ENCODE measurements at places on chromosomes 6 and 20.

DNA sequence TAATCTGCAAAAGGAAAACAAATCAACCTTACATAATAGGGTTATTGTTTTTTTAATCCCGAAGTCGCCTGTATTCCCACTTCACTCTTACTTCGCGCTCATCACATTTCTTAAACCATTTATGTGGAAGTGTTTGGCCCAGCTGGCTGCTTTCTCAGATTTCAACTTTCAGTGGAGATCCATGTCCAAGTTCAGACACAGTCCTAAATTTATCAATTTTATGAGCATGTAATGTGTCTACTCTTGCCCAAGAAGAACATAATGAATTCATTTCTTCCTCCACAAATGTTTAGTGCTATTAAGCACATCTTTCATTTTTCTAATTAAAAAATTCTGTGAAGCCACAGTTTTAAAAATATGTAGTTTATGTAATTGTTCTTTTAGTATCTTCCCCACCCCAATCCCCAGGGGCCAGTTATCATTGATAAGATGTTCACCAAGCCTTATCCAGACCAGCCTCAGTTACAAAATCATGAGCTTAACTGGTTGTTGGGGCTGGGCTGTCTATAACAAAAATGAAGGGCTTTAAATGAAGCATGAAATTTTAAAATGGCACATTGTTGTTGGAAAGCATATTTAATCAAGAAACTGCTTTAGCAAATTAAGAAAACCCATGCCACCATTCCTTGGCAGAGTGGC, 151.7 kb downstream of the UST start:
- DNase-seq = no peak

DNA sequence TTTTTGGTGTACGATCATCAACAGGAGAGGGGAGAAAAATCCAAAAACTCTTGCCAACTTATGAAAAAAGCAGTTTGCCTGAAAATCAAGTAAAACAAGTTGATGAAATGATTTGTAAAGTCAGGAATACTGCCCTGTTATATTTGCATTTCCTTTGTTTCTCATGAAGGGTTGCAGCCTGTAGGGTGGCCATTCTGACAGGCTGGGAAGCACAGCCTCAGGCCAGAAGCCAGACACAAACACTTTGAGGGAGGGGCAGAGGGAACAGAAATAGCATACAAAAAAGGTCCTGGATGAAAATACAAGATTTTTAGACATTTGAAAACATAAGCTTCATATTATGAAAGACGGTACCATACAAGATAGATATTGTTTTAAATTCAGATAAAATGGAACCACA, 109.8 kb downstream of the DTNBP1 start:
- no peak for DNase-seq

DNA sequence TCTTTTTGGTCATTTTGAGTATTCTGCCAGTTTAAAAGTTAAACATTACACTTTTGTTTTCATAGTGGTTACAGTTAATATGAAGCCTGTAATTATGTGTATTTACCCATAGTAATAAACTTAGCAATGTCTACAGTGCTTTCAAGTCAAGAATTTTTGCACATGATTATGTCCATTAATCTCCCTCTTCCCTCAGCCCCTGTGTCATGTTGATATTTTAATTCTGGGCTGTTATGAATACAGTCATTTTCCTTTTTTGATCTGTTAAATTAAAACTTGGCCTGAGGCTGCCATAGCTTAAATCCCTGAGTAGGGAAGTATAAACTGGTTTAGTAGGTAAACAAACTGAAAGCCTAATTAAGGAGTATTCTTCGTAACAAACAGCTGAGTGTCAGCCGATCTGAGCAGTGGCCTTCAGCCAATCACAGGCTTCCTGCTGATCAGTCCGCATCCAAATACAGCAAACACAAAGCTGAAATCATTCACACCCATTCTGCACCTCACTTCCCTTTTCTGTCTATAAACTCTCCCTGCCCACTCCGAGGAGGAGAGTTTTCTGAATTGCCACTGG, 9.5 kb upstream of the SFT2D1 start:
- peak; percentile 12 for DNase-seq

GRCh38 chr6:25419879-25420278, 140.7 kb downstream of the CARMIL1 start:
- no peak for DNase-seq

DNA sequence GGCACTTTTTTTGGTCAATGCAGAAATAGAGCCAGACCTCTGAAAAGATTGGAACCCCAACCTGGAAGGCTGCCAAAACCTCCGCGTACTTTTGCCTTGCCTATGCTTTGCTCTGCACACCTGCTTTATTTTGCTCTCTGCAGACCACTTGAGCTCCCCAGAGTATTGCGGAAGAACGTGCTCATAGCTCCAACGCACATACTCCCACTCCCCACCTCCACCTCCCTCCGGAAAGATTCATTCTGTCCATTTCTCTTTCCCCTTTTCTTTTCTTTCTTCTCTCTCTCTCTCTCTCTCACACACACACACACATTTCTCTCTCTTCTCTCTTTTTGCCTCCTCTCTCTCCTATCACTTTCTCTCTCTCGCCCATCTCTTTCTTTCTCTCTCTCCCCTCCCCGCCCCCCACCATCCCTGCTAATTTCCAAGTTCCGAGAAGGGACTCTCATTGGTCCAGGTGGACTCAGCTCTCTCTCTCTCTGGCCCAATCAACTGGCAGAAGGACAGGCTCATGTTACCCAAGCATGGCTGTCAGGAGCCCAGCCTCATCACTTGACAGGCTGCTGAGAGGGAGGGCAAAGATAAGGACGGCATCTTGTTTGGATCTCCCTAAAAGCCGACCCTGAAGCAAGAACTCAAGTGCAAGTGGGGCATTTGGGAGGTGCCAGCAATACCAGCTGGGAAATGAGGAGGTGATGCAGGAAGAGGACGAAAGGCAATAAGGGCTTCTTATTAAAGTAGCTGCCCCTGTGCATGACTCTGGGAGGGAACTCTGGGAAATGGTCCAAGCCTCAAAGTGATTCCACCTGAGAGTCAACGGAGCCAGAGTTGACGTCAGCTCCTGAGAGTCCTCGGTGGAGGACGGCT, 246.1 kb downstream of the LY86 start:
- no peak for DNase-seq

DNA sequence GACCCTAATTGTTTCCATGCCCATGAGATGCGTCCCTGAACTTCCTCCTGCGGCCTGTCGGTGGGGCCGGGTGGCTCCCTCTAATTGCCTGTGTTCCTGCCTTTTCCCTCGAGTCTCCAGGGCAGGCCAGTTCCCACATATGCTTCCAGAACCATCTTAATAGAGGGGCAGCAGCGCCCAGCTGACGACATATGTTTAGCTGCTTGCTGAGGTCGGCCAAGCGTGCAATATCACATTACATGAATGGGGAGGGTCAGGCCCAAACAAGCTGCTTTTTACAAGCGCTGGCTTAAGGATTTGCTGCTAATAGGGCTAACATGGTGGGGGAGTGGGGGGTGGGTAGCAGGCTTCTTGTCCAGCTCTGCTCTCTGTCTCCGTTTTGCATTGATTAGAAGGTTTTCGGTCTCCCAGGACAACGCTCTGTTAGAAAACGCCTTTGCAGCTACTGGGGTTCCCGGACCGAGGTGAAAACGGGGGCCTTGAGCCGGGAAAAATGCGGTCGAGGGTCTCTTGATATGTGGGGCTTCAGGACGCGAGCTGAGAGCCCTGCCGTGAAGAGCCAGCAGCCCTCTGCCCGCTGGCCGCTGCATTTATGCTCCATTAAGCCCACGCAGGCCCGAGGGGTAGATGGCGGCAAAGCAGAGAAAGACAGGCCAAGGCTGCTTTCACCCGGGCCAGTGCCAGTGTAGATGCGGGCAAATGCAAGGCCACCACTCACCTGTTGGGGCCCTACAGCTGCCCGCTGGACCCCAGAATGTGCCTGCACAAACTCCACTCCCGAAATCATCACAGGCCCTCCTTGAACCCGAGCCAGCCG, 308.5 kb downstream of the BMP7 start:
- DNase-seq = peak; percentile 31

DNA sequence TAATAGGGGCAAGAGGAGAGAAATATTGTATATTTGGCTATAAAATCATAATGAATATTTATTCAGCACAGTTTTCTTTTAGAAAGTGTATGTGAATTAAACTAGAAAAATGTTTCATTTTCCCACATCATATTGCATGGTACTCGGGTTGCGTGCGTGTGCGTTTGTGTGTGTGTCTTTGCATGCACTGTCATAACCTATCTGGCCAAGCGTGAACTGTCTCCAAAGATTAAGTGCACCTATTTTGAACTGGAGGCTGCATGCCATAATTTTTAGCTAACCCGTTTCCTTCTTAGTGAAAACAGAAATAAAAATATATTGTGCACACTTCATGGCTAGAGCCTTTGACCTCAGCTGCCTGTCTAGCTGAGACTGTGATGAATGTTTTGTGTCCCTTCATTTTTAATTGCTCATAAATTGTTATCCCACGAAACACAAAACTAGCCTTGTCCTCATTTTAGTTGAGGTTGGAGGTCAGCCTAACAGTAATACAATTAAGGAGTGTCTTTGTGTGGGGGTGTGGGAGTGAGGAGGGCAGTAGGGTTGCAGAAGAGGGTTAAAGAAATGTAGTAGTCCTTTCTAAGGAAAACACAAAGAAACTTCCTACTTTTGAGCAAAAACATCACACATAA, 336.1 kb upstream of the POU3F2 start:
- peak; percentile 29 for DNase-seq

DNA sequence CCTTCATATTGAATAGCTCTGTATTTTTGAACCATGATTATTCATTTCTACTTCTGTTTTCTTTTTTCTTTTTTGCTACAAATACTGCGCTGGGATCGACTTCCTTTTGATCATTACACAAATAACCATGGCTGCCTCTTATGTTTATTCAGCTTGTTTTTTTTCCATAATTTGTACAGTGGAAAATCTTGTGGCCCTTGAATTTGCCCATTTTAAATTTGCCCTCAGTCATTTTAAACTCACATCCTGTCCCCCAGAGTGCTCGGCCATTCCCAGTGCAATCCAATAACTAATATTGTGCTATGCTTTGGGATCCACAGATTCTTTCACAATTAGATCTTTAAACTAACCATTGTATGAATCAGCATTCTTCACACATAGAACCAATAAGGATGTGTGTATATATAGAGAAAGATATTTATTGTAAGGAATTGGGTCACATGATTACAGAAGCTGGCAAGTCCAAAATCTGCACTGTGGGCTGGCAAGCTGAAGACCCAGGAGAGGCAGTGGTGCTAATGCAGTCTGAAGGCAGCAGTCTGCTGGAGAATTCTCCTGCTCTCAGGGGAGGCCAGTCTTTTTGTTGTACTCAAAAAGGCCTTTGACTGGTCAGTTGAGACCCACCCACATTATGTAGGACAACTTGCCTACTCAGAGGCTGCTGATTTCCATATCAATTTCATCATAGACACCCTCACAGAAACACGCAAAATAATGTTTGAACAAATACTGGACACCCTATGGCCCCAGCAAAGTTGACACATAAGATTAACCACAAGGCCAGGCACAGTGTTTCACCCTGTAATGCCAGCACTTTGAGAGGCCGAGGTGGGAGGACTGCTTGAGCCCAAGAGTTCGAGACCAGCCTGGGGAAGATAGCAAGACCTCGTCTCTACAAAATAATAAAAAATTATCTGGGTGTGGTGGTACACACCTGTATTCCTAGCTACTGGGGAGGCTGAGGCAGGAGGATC, 147.1 kb downstream of the MTHFD1L start:
- DNase-seq = peak; percentile 61

- no peak for DNase-seq
Observed at GRCh38 chr6:110815015-110815410, 256 bp downstream of the CDK19 start.

GRCh38 chr6:94733066-94733465, 844.3 kb upstream of the MANEA start:
- no peak for DNase-seq

DNA sequence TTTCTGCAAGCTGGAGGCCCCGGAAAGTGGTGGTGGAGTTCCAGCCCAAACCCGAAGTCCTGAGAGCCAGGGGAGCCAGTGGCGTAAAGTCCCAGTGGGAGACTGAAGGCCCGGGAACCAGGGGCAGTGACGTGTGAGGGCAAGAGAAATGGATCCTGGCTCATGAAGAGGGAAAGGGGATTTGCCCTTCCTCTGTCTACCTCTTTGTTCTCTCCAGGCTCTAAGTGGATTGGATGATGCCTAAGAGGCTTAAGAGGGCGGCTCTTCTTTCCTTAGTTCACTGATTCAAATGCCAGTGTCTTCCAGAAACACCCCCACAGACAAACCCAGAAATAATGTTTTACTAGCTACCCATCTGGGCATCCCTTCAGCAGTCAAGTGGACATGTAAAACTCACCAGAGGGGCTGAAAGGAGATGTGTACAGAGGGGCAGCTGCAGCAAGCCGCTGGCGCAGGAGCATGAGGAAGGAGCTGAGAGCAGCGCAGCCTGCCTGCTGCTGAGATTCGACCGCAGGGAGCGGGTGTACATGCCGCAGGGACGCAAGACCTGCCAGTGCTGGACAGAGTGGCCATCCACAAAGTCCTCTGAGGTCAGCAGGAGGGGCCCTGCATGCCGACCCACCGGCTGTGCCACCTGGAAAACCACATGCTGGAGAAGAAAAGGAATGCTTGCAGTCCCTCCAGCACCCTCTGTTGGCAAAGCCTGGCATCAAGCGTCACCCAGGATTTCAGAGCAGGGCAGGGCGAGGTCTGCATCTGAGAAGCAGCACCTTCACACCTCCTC, 29.5 kb downstream of the CDYL start:
- peak; percentile 41 for DNase-seq

DNA sequence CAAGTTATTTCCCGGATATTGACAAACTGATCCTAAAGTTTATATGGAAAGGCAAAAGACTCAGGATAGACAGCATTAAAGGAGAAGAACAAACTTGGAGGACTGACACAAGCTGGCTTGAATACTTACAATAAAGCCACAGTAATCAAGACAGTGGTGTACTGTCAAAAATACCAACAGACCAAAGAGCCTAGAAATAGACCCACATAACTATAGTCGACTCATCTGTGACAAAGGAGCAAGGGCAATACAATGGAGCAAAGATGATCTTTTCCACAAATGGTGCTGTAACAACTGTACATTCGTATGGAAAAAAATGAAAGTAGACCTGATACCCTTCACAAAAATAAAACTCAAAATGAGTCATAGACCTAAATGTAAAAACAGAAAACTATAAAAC, 46.0 kb downstream of the ABHD12 start:
- no peak for DNase-seq

GRCh38 chr20:63230800-63231268, 4.9 kb upstream of the BIRC7 start:
- peak; percentile 68 for DNase-seq

GRCh38 chr20:24442909-24443308, 26.5 kb upstream of the SYNDIG1 start:
- DNase-seq = no peak

GRCh38 chr20:4916971-4917881, 84.1 kb downstream of the SLC23A2 start:
- no peak for DNase-seq

GRCh38 chr6:72031471-72031870, 145.1 kb downstream of the RIMS1 start:
- peak; percentile 52 for DNase-seq

DNA sequence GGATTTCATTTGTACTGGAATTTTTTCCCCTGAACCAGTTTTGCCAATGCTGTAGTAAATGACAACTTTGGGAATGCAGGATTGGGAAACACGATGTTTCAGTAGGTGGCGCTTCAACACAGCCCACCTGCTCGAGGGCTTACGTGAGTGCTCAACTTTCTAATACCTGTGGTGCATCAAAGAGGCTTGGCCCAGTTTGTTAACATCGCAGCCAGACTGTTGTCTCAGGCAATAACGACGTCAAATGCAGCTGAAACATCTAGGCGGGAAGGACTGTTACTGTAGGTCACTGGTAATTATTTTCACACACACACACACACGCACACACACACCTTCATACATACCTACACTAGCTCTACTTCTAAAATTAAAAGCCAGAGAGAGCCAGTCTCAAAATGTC, 815.5 kb upstream of the SLC35B3 start:
- DNase-seq = peak; percentile 62

All from fibroblast of lung (primary cell).